ENCODE measurements at places on chromosomes 3 and 15.

- DNase-seq = peak; percentile 79
These were observed 58.1 kb downstream of the CD200 start for GRCh38 chr3:112390783-112391641.

GRCh38 chr15:92343924-92344643 is 49.6 kb upstream of the ST8SIA2 start:
- no peak for DNase-seq

GRCh38 chr3:16885593-16886302 is 993 bp downstream of the PLCL2 start:
- peak; percentile 42 for DNase-seq

GRCh38 chr3:65545429-65545828 is 493.3 kb downstream of the MAGI1 start:
- DNase-seq = peak; percentile 28

GRCh38 chr3:78507196-78507984 is 1260.4 kb downstream of the ROBO1 start:
- no peak for DNase-seq

DNA sequence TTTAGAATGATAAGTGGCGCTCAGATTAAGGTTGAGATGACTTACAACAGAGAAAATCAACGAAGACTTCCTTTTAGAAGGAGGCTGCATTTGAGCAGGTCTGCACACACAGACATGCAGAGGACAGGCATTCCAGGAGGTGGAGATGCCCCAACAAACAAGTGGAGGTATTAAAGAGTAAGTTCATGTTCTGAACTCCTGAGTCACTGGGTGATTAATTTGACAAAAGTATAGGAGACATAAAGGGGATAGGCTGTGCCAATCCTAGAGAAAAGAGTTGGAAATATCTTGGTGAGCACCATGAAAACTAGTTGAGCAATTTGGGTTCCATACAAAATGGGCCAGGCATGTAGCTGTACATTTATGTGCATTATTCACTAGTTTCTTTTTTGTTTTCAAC is 33.5 kb upstream of the BCL6 start:
- no peak for DNase-seq

DNA sequence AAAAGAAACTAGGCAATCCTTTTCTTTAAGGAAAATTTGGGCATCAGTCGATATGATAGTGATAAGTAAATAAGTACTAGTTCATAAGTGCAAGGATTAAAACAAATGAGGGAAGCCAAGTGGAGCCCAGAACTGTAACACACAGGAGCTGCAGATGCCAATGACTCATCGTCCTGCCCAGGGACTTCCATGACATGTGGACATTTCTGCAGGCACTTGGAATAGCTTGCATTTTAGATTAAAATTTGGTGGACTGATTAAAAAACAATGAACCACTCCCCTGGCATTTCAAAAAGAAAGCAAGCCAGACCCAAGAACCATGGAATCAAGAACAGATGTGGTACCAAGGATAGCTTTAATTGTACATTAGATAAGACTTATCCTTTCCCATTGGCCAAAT is 2.9 kb downstream of the SAMD7 start:
- peak; percentile 40 for DNase-seq

DNA sequence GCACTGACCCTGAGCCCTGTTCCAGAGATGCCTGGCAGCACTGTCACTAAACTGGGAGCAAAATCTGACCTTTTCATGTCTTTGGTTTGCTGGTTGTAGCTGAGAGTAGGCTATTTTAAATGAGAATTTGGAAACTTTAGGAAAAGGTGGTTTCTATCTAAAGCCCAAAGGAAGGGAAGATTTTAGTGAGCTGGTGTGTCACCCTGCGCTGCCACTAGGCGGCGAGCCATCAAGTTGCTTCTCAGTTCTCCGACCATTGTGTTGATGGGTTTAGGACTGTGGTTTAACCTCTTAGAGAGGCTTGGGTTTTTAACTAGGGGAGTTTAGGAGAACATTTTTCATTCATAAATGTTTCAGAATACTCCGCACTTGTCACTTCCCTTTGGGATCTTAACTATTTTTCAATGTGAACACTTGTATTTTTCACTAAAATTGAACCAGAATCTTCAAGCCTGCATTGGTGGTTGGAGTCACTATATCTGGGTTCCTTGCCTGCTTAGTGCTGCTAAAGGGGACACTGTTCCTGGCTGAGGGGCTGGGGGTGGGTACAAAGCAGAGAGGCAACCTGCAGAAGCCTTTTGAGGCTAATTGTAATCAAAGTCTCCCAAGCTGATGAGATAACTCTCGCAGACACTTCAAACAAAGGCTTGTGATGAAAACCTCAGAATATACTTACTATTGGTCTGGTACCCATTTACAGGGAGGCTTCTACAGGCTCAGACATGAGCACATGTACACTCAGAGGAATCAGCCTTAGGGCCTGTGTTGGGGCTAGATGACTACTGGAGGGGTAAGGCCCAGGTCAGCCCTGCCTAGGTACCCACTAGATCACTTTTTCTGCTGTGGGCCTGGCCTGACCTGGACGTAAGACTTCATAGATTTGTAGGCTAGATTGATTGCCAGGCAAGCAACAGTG is 16.8 kb downstream of the EXOSC7 start:
- DNase-seq = peak; percentile 49

DNA sequence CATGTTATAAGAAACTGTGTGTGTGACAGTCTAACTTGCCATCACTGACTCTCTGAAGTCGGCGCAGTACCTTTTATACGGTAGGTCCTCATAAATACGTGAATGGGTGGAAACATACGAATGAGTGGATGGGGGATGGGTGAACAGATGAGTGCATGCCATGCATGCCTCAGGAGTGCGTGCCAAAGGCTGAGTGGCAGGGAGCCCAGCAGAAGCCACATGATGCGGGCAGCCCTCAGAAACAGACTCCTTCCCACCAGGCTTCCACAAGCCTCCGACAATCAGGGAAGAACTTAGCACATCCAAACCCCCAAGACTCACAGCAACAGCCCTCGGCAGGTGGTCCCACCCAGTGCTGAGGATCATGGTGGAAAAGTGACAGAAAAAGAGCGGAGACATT is 16.7 kb downstream of the HCN4 start:
- DNase-seq = no peak

GRCh38 chr15:62672268-62672667 is 370.3 kb upstream of the TPM1 start:
- peak; percentile 91 for DNase-seq

DNA sequence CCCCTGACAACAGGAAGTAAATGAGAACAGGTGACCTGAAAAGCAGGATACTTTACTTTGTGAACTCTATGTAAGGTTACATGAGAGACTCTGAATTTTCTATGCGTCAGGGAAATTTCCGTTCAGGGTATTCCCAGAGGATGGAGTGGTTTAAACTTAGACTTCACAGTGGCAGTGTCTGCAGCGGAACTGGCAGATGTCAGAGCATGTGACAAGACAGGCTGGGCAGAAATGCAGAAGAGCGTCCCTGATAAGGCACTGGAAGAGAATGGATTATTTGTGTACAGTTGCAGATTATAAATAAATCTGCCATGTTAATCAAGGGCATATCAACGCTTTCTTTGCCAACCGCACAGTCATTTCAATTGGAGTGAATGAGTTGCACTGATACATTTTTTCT is 598.4 kb upstream of the ZNF717 start:
- no peak for DNase-seq

- no peak for DNase-seq
These were observed 346.6 kb downstream of the CNTN6 start for GRCh38 chr3:1439395-1439794.

GRCh38 chr3:20682573-20682972 is 496.6 kb upstream of the SGO1 start:
- no peak for DNase-seq

GRCh38 chr15:52021128-52021671 is 2.2 kb downstream of the MAPK6 start:
- DNase-seq = peak; percentile 96

DNA sequence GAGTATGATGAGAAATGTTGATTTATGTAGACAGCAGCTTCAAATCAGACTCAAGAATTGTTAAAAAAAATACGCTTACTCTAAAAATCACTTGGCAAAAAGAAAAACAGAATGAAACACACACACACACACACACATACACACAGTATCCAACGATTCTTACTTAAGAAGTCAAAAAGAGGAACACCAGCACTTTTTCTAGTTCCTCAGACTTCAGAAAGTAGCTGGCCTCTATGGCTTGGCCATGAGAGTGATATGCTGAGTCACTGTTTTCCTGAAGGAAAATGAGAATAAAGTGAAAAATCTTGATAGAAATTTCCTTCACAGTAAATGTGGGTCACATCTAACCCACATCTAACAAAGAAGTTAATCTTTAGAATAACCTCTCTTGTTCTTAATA is 22.1 kb downstream of the CNTN3 start:
- peak; percentile 58 for DNase-seq

DNA sequence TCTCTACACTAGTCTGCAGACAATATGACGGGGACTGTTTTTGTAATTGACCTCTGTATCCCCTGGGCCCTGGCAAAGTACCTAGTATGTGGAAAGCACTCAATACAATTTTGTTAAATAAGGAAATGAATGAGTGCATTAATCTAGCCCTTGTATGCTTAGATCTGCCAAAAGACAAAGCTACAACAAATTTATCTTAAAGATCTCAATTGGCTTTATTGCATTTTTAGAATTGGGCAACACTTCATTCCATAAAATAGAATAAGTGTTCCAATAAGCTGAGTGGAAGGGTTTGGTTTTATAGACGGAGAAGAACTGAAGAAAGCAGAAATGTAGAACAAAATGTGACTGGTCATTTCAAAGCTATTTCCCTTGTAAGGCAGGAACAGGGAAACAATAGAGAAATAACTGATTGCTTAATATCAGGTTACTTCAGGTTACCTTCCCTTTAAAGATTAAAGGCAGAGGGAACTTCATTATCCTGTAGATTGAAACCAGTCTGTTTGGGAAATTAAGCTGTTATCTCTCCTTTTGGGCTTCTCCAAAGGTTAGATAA is 108.3 kb upstream of the MME start:
- peak; percentile 82 for DNase-seq

GRCh38 chr3:22960105-22960984 is 242.8 kb upstream of the UBE2E2 start:
- DNase-seq = peak; percentile 53

DNA sequence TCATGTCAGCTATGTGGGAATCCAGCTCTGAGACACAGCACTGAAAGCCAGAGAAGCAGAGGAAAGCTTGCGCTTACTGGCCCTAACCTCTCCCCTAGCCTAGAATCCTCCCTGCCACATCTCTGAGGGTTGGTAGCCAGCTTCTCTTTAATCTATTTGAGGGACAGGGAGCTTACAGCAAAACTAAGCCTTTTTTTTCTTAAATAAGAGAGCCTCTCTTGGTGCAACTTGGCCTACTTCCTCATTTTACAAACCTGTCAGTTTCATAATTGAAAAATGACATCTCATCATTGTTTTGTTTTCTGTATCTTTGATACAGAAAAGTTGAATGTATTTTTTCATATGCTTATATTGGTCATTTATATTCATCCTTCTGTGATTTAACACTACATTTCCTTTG is 193.9 kb downstream of the ZNF621 start:
- DNase-seq = no peak

GRCh38 chr3:145869958-145870357 is 291.0 kb downstream of the PLOD2 start:
- DNase-seq = peak; percentile 7

DNA sequence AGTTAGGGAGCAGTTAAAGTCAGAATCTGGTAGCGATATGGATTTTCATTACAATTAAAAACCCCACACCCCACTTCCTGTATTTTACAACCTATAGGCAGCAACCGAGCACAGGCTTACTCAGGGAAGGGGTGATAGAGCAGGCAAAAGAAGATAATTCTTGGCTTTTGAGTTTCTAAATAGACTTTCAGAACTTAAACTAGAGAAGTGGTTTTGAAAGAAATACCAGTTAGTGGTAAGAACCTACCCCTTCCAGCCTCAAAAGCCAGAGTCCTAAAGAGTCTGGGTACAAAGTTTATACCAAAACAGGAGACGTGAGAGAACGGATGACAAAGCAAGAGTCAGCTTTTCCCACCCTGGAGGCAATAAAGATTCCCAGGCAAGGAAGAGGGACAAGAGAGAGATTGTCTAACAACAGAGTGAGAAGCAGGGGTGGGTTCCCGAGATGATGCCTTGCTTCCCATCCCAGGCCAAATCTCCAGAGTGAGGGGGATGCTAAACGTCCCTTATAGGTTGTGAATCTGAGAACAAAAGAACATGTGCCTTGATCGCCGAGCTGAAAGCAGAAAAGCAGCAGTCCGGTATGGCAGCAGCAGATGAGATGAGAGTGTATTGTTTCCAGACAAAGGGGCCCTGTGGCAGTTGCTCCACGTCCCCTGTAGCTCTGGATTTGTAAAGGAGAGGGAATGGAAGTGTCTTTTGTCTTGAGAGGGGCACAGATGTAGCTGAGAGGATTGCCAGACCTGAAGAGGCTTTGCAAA is 36.8 kb downstream of the KLHL6 start:
- DNase-seq = no peak

- DNase-seq = peak; percentile 59
These were observed 33.3 kb downstream of the CCNB2 start for GRCh38 chr15:59138243-59138642.

DNA sequence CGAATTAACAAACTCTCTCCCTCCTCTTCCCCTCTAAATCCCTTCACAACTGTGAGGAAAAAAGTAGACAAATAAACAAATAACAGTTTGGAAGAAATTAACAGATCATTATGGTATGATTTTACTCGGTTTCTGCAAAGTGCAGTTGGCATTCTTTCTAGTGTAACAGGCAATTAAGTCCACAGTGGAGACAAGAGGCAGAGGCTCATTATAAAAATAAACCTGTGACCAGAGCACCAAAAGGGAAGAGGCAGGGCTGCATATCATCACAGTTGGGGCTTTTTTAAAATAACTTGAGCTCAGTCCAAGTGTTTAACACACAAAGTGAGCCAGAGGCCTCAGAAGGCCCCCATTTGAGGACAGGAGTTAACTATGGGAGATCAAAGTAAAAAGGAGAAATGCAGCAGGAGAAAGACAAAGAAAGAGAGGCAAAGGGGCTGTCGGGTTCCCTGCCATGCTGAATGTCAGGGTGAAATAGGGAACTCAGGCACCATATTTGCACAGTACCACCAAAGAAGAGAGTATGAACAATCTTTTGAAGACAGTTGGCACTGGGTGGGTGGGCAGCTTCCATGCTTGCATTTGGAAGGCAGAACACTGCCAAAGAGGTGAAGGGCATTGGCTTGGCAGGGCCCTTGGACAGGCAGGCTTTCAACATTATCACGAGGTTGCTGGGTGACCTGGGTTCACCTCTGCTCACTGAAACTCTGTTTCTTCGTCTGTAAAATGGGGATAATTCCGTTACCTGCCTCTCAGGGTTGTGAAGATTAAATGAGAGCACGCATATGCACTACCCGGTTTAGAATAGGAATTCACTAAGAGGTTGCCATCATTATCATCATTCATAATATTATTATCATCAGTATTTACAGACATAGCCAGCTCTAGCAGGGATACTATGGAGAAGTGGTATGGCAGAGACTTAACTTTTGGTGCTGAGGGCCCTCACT is 134.5 kb downstream of the MEX3B start:
- no peak for DNase-seq

DNA sequence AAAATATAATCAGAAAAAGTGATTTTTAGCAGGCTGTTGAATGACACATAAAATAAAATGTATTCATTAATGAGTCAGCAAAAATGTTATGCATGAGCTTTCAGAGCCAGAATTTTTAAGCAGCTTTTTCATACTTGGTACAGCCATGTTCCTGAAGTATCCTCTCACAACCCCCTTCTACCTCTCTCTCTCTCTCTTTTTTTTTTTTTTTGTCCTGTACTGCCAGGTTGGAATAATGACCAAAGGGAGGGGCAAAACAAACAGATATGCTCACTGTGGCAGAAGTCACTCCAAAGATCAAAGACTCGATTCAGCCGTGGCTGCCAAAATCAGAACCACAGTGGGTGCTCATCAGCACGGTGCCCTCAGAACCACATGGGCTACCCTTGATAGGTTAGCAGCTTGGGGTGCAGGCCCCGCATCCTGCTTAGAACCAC is 383.0 kb downstream of the ZBTB20 start:
- peak; percentile 23 for DNase-seq

Data from fibroblast of mammary gland (primary cell).